ENCODE measurements at places on chromosomes 2 and 18. TPM values are rescaled to one million over a fixed set of nuclear protein-coding genes. Genes with fewer than 3 reads are reported as not detected.
A peak's percentile ranks its signal among the peaks of the same experiment; 100 is the strongest.

The NPAS2 gene
- total RNA-seq: 5.5 TPM

The TRAF3IP1 gene
- total RNA-seq: 7.5 TPM

GRCh38 chr18:31685097-31686082, 1.0 kb upstream of the B4GALT6 start:
- DNase-seq: peak; percentile 48

The C1GALT1C1L gene
- total RNA-seq: not detected

GRCh38 chr18:35572644-35573043, 8.9 kb upstream of the GALNT1 start:
- DNase-seq: no peak

- DNase-seq: peak; percentile 8
Observed at GRCh38 chr2:240472078-240472790, 36.8 kb downstream of the GPC1 start.

DNA sequence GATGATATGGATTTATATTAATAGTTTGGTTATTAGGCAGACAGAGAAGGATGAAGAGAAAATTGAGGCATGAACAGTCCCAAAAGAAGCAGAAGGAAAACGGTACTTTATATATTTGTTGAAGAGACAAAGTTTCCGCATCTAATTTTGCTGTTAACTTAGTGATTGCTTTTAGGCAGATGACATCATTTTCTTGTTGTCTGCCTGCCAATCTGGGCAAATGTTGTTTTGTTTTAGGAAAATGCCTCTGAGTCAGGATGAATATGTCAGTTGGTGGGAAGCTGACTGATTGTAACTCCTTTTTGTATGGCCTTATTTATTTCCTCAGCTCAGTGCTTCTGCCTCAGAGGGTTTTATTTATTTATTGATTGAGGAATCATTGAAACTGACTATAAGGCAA, 52.5 kb upstream of the CAVIN2 start:
- DNase-seq: no peak

The EVX2 gene
- total RNA-seq: not detected

The ASXL3 gene
- not detected for total RNA-seq

DNA sequence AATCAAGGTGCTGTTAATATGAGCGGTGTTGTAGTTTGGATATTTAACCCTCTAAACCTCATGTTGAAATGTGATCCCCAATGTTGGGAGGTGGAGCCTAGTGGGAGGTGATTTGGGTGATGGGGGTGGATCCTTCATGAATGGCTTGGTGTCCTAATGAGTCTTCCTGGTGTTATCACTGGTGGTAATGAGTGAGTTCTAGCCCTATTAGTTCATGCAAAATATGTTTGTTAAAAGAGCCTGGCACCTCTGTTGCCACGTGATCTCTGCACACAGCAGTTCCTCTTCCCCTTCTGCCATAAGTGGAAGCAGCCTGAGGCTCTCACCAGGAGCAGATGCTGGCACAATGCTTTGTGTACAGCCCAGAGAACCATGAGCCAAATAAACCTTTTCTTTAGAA, 158.4 kb downstream of the FMNL2 start:
- no peak for DNase-seq

Data from activated CD8-positive, alpha-beta T cell treated with anti-CD3 and anti-CD28 coated beads, Interleukin-2, amount 10 ng/mL, durations not matched to agents 7 days and 5 days (primary cell).